ENCODE measurements at places on chromosomes 7 and 10.
A peak's percentile ranks its signal among the peaks of the same experiment; 100 is the strongest.

GRCh38 chr7:33807779-33808482 lies 97.4 kb upstream of the BMPER start:
- DNase-seq: no peak

DNA sequence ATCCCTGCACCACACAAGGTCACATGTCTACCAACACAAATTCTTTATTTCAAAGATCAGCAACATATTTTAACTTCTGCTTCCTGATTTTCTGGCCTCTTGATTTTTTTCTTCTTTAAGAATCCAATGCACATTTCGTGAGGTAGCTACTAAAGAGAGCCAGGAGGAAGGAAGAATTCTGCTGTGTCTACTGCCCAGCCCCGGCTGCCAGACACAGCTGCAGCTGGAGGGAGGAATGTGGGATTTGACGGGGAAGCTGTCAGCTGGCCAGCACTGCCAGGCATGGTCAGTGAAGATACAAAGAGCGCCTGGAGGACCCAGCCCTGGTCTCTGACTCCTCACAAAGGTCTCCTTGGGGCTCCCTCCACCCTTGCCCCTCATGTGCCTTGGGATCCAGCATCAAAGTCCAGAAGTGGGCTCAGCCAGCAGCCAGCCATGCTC lies 6.9 kb upstream of the AOC1 start:
- no peak for DNase-seq

DNA sequence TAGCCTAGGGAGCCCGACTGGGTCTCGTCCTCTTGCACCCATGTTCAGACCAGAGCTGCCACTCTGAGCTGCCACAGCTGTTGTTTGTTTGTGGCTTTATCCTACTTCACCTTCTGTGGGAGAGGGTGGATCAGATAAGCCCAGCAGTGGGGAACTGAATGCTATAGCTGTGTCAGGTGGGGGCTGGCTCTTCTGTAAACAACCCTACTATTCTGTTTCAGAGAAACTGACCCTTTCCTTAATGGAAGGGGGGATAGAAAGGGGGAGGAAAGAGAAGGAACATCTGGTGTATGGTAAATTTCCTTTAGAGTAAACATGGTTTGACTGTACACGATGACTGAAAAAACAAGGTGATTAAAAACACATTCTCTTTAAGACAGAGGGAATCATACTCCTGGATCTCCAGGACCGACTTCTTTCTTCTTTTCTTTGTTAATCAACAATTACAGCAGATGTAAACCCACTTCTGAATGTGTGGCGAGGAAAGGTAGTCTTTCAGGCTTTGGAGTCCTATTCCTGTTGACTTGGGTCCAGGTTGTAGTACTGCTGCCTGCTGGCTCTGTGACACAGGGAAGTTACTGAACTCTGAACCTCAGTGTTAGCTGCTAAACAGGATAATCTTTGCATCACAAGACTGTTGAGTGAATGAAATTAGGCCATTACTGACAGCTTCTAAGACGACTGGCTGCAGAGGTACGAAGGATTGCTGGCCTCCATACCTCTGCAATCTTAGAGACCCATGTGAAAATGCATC lies 6.0 kb downstream of the PRXL2A start:
- peak; percentile 13 for DNase-seq

DNA sequence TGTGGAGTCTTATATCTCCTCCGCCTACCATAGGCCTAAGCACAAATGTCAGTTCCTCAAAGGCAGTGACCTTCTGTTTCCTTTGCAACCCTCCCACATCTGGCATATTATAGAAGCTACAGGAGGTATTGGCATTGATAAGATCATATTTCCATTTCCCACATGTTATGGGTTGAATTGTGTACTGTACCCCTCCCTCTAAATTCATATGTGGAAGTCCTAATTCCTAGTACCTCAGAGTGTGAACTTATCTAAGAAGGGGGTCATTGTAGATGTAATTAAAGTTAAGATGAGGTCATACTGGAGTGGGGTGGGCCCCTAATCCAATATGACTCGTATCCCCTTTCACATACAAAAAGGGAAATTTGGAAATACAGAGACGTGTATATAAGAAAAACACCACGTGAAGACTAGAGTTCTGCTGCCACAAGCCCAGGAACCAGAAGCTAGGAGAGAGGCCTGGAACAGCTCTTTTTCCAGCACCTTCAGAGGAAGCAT lies 6.1 kb upstream of the LAMB4 start:
- DNase-seq: no peak

- DNase-seq: no peak
Measured at GRCh38 chr7:149844445-149844844, 6.3 kb downstream of the ZNF862 start.

GRCh38 chr7:50684713-50685075 lies 98.0 kb downstream of the GRB10 start:
- DNase-seq: no peak

GRCh38 chr10:100565206-100565985 lies 29.7 kb downstream of the HIF1AN start:
- no peak for DNase-seq

GRCh38 chr7:79624336-79624735 lies 170.9 kb upstream of the MAGI2 start:
- DNase-seq: no peak

DNA sequence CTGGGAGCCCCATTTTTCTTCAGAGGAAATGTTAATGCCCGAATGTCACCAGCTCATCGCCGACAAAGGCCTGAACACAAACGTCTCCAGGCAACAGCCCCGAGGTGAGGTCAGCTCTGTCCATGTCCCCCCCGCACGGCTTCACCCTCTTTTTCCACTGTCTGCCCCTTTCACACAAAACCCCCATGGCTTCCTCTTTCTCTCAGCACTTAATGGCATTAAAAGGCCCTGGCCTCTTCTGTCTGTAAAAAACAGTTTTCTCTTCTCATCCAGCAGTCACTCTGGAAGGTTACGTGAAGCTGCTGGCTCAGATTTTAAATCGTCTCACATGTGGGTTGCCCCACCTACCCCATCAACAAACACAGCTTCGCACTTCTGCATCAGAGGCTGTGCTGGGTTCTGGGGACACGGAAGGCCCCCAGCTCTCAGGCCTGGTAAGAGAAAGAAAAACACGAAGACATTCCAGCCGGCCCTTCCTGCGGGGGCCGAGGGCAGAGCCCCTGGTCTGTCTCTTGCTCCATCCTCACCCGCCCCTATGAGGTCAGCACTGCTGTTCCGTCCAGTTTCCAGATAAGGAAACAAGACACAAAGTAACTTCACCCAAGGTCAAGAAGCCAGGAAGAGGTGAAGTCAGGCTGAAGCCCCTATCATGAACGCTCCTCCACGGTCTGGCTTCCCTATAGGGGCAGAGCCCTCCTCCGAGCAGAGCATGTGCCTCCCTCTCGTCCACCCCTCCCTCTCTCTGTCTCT lies 91.1 kb upstream of the PDGFA start:
- no peak for DNase-seq

- no peak for DNase-seq
Measured at GRCh38 chr7:101882005-101882421, 64.6 kb downstream of the CUX1 start.

DNA sequence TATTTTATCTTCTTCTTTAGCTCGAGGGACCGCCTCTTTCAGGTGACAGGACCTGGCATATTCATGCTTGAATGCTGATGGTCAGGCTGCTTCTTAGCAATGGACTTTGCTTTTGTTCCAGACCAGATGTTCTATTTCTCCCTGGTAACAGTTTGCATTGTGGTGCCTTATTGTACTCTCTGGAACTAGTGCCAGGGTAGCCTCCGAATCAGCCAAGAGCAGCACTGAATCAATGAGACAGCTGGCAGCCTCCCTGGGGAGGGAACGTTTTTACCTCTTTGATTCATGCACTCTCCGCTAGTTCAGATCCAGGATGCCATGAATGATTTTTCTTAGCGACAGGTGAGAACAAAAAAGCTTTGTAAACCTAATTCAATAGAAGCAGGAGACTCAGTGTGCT lies 54.1 kb upstream of the NXPH1 start:
- no peak for DNase-seq

DNA sequence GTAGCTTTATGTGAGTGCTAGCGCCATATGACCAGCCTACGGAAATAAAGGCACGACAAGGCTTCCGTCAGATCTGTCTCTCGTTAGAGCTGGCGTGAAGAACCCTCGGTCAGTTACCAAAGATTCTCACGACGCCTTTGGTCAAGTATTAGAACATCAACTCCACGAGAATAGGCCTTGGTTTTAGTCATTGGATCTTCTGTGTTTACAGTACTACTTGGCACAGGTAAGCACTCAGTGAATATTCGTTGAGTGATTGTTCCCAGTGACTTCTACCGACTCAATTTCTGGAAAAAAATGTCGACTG lies 316 bp downstream of the RBM48 start:
- no peak for DNase-seq

- DNase-seq: no peak
Measured at GRCh38 chr7:65809982-65810288, 62.9 kb upstream of the VKORC1L1 start.

DNA sequence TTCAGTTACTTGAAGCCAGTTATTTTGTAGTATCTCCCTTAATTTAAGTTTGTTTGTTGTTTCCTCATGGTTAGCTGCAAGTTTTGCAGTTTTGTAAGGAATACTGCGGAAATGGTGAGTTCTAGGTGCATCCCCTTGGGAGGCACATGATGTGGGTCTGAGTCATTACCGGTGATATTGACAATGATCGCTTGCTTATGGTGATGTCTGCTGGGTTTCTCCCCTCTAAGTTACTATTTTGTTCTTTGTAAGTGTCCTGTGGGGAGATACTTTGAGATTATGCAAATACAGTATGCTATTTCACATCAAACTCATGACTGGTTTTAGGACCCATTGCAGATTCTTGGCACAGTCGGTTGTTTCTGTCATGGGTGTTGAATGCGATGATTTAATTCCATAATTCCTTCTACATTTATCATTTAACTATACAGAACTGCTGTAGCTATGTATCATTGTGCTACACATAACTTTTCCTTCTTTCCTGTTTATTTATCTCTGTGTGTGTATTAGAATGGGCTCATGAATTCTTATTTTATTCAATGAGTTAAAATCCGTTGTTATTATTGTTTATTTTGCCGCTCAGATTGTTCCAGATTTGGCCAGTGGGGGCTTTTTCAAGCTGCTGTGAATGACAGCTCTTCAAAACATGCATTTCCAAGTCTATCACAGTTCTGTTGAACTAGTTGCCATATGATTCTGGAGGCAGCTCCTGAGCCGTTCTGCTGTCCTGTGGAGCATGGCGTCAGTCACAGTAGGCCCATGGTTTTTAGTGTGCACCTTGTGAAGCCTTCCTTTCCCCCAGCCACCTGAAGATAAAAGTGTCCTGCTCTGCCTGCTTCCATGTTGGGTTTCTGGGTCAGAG lies 18.4 kb downstream of the TSPAN14 start:
- DNase-seq: no peak

- DNase-seq: no peak
Measured at GRCh38 chr7:26090927-26091519, 61.0 kb upstream of the NFE2L3 start.

DNA sequence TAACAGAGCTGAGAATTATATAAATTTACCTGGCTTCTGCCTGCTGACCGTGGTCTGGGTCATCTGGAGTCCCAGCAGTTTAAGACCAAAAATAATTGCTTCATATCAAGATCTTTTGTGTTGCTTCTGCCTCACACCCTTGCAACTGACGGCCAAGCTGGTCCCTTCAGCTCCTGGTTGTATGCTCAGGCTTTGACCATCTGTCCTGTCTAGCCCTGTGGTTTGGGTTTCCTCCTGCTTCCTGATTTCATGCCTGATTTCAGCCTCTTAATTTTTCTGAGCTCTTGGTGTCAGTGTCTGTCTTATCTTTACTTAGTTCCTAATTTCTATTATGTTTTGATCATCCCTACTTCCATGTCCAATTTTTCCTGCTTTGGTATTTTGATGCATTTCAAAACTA lies 87.9 kb upstream of the PLXDC2 start:
- DNase-seq: no peak

DNA sequence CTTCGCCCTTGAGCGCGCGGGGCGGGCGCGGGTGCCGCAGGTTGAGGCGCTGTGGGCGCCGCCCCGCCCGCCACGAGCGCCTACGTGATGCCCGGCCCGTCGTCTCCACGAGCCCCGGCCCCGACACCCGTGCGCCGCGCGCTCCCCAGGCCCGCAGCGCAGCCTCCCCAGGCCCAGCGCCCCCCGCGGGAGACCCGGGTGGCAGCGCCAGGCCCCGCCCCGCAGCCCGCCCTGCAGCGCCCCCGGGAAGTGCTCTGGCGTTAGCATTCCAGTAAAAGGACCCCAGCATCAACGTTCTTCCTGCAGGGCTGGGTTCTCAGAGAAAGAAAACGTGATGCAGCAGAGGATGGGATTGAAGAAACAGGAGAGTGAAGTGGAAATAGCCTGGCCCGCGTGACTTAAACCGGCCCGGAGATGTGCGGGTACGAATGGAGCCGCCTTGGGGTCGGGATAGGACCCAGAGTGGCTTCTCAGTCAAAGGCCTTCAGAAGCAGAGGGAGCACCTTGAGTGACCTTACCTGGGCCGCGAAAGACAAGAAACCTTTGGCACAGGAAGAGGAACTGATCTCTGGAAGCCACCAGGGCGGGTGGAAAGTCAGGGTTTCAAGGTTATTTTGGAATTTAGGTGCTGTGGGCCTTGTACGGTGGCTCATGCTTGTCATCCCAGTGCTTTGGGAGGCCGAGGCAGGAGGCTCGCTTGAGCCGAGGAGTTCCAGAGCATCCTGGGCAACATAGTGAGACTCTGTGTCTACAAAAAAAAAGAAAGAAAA lies 1.8 kb downstream of the PFKP start:
- peak; percentile 37 for DNase-seq

GRCh38 chr10:12701696-12702095 lies 299.8 kb downstream of the CCDC3 start:
- peak; percentile 40 for DNase-seq

- no peak for DNase-seq
Measured at GRCh38 chr7:17140406-17140805, 158.0 kb upstream of the AHR start.

DNA sequence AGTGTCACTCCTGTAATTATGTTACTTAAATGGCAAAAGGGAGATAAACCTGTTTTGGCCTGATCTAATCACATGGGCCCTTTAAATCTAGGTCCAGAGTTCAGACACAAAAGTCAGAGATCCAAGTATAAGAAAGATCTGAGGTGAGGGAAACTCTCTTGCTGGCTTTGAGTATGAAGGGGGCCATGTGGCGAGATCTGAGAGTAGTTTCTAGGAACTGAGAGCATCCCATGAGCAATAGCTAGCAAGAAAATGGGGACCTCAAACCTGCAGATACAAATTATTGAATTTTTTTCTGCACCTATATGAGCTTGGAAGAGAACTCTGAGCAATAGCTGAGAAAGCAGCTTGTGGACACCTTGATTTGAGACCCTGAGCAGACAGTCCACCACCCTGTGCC lies 27.6 kb downstream of the ANKRD7 start:
- no peak for DNase-seq

DNA sequence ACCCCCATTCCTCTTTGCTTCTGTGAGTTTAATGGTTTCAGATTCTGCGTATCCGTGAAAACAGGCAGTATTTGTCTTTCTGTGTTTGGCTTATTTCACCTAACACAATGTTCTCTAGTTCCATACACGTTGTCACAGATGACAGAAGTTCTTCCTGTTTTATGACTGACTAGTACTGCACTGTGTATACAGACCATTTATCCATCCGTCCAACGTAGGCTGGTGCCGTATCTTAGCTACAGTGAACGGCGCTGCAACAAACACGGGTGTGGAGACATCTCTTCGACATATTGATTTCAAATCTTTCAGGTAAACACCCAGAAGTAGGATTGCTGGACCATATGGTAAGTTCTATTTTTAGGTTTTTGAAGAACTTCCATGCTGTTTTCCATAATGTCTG lies 181.7 kb downstream of the PARD3 start:
- no peak for DNase-seq
